ENCODE measurements at places on chromosomes 5 and 9.

DNA sequence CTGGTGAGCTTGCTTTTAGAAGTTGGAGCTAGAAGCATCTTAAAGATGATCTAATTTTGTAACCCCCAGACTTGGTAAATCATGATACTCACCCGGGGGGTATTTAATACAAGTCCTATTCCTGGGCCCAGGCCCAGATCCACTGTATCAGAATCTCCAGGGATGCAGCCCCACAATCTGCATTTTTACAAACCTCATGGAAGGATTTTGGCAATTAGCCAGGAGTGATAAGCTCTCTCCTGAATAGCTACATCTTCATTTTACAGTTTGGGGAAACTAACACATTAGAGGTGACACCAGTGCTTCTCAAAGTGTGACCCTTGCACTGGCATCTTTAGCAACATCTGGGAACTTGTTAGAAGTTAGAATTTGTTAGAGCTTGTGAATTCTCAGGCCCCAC, 31.2 kb upstream of the OTP start:
- no peak for DNase-seq

- DNase-seq = no peak
Observed at GRCh38 chr9:91118704-91119025, 243.1 kb downstream of the AUH start.

GRCh38 chr5:153881687-153882086, 157.0 kb downstream of the FAM114A2 start:
- no peak for DNase-seq

- DNase-seq = no peak
Observed at GRCh38 chr5:32217886-32218396, 43.8 kb upstream of the GOLPH3 start.
